ENCODE measurements at places on chromosomes 16 and 17.

DNA sequence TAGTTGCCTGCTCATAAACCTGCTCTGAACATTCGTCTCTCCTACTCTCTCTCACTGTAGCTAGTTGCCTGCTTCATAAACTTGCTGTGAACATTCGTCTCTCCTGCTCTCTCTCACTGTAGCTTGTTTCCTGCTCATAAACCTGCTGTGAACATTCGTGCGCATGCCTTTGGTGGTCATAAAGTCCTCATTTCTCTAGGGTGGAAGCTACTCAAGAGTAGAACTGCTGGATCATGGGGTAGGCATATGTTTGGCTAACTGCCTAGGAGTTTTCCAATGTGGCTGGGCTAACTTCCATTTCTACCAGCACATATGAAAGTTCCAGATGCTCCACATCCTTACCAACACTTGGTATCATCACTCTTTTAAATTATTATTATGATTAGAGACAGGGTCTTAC is 174.6 kb upstream of the RPH3AL start:
- no peak for DNase-seq

GRCh38 chr16:72969812-72970211 is 78.1 kb downstream of the ZFHX3 start:
- no peak for DNase-seq

DNA sequence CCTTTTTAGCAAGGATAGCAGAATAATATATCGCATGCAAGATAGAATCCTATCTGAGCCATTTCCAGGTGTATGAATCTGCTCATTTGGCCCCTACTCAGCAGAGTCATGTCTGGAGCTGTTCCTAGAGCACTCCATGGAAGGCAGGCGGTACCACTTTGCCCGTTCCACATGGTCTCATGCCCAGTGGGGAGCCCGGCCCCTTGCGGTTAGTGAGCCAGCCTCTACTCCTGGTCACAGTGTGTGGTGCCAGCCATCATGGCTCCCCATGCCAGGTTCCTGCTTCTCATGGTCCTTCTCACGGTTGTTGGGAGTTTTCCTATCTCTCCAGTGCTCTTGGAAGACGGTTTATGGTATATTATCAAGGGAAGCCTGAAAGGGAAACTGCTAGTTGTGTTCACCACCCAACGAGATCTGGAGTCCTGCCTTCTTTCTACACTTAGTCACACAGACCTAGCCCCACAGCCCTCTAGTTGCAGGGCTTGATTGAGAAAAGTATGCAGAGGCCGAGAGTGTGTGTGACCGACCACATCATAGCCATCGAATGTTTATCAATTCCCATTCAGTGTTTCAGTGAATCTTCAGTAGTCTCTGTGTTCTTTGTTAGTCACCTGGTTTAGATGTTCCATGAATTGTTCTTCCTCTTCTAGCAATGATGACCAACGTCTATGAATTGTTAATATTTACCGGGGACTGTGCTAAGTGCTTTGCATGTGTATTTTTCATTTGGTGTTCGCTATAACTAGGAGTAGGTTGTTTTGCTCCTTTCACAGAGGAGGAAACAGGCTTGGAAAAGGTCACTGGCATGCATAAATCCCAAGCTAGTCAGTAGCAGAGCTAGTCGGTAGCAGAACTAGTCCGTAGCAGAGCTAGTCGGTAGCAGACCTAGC is 9.6 kb downstream of the JPT2 start:
- DNase-seq = no peak

DNA sequence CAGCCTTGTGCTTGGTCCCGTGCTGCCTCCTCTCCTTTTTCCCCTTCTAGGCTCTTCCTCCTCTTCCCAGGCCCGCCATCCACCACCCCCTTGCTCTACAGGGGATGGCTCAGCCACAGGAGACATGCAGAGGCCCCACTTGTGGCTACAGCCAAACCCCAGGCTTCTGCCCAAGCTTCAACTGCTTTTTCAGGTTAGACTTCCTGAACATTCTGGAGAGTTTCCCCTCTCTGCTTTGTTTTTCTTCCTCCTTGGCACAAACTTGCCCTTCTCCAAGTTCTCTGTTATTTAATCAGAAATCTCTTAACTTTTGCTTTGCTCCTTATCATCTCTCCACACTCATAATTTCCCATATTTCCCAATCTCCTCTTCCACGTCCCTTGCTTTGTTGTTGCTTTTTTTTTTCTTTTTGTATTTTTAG is 18.3 kb upstream of the HAS3 start:
- DNase-seq = no peak

GRCh38 chr16:17986991-17987390 is 349.5 kb downstream of the NPIPA8 start:
- no peak for DNase-seq

- DNase-seq = no peak
Observed at GRCh38 chr16:18816286-18816685, 14.9 kb upstream of the ARL6IP1 start.

GRCh38 chr16:84209989-84210388 is 19.0 kb downstream of the ADAD2 start:
- no peak for DNase-seq

- DNase-seq = no peak
Observed at GRCh38 chr16:14378131-14378551, 251.9 kb downstream of the PARN start.

GRCh38 chr16:71473891-71474290 is 11.8 kb upstream of the ZNF23 start:
- no peak for DNase-seq

DNA sequence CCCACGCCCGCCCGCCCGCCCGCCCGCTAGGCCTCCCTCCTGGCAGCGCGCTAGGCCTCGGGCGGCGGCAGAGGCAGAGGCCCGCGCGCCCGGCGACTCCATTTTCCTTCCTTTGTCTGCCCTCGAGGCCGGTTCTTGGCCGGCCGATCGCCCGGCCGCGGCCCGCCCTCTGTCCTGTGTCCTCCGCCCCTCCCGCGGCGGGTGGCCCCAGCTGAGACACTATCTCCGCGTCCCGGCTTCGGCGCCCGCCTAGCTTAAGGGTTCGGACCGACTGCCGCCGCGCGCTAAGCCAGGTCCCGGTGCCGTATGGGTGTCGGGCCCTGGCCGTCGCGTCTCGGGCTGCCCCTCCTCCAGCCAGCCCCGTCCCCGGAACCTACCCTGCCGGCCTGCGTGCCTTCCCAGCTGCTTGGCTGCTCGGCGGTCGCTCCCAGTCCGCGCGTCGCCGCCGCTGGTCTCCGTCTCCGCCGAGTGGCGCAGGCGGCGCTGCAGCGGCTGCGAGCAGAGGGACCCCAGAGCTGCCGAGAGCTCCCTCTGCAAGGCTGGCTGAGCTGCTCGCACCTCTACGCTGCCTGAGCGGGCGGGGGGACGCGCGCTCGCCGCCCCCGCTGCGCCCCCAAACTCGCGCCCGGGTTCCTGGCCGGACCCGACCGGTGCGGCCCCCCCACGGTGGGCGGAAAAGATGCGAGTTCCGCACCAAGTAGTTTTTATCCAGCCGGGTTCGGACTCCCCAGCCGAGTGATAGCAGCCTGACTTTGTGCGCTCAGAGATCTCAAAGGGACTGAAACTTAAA is 787 bp downstream of the CTCF start:
- peak; percentile 38 for DNase-seq

- no peak for DNase-seq
Observed at GRCh38 chr17:58279736-58280479, 827 bp downstream of the MPO start.

- DNase-seq = no peak
Observed at GRCh38 chr16:54098247-54098646, 188.3 kb downstream of the IRX3 start.

DNA sequence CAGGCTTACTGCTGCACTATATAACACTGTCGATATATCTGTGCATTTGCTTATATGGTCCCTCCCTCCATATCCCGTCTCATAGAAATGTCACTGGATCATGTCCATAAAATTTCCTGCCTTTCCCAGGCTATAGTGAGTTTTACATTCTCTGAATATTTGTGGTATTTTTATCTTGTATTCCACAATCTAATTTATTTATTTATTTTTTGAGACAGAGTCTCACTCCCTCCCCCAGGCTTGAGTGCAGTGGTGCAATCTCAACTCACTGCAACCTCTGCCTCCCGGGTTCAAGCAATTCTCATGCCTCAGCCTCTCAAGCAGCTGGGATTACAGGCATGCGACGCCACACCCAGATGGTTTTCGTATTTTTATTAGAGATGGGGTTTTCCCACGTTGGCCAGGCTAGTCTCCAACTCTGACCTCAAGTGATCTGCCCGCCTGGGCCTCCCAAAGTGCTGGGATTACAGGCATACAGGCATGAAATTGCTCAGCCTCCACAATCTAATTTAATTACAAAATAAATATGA is 12.9 kb downstream of the TRIM37 start:
- DNase-seq = no peak

DNA sequence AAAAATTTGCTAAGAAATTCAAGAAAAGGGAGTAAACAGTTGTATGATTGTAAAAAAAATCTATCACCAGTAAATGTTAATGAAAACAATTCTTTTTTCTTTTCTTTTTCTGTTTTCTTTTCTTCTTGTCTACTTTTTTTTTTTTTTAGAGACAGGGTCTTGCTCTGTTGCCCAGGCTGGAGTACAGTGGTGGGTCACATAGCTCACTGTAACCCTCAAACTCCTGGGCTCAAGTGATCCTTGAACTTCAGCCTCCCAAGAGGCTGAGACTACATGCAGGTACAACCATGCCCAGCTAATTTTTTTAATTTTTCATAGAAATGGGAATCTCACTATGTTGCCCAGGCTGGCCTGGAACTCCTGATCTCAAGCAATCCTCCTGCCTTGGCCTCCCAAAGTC is 57.2 kb upstream of the SIAH1 start:
- no peak for DNase-seq

GRCh38 chr17:7929158-7930023 is at the start of gene KCNAB3:
Gene KCNAB3 (minus strand): TSS chr17:7929856. CDS start chr17:7929435, 421 bp downstream.
- peak; percentile 33 for DNase-seq

DNA sequence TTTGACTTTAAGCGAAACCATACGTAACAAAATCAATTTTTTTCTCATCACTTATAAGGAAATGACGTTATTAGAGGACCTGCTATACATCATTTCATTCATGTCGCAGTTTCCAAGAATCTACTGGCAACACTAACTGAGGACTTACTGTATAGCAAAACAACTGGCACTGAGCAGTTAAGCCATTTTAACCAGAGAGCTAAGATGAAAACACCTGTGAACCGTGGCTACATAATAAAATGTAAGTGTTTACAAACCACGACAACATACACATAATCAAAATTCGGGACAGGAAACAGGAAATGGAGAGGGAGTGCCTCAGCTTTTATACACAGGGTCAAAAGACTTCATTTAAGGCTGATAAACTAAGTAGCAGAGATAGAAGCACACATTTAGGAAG is 29.5 kb downstream of the METTL16 start:
- no peak for DNase-seq

DNA sequence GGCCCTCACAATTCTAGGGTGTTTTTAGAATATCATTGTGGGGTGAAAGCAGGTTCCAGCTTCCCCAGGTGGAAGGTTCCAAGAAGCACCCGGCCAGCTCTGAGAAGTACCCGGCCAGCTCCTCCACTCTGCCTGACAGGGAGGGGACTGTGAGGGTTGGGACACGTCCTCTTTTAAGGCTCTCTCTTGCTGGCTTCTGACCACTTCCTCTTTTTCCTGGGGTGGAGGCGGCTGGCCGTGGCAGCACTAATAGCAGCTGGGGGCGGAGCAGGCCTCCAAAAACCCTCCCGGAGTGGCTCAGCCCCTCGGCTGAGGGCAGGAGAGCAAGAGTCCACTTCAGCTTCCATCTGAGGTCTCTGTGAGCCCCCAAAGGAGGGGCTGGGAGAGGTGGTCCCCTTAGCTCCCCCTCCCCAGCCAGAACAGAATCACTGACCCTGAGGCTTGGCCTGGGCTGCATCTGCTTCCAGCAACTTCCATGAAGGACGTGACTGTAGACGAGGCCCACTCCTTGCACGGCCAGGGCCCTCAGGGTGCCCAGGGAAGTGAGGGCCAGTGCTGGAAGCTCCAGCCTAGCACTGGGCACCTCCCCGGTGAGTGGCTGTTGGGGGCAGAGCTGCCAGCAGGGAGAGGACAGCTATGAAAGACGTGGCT is 26.7 kb upstream of the PLCG2 start:
- no peak for DNase-seq

DNA sequence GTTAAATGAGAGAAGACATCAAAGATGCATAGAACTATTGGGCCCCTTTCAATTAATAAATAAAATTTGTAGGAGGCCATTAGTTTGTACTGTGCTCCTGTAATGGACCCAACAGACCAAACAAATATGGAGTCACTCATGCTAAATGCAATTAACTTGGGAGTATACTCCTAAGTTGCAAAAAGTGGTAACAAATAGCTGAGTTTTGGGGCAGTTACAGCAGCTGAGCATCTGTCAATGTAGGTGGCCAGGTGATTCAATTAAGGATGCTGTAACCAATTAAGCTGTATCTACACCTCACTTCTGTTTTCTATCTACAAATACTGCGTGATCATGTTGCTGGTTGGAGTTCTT is 34.9 kb downstream of the WNT9B start:
- DNase-seq = no peak

DNA sequence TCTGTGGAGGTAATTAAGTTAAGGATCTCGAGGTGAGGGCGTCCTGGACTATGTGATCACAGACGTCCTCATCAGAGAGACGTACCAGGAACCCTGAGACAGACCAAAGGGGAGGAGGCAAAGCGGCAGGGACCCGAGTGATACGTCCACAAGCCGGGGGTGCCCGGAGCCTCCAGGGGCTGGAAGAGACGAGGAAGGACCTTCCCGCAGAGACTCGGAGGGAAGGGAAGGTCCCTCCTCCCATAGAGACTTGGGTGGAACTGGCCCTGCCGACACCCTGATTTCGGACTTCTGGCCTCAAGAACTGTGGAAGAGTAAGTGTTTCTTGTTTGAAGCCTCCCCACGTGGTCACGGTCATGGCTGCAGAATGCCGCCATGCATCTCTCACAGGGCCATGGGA is 30.8 kb downstream of the LMF1 start:
- DNase-seq = no peak

GRCh38 chr16:1696863-1697262 is 9.1 kb upstream of the MAPK8IP3 start:
- DNase-seq = no peak

DNA sequence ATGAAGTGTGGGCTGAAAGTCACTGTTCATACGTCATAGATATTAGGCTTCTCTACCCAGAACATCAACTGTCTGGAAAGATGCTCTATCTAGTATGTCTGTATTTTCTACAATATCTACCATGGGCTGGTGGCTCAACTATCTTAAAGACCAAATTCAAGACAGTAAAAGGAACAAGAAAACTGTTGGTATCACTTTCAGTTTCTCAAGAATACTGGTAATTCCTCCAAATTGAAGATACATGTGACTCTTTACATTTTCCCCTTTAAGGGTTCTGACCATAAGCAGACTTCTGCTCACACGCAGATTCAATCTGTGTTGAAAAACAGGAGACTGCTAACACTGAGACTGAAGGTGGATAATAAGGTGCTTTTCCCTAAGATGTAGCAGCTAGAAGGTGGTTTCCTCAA is 24.2 kb downstream of the XPO6 start:
- DNase-seq = no peak

GRCh38 chr17:39194985-39195524 is 2.4 kb downstream of the CACNB1 start:
- no peak for DNase-seq

- DNase-seq = no peak
Observed at GRCh38 chr17:81187120-81187519, 21.1 kb upstream of the AATK start.

- DNase-seq = no peak
Observed at GRCh38 chr17:8776881-8777280, 18.5 kb upstream of the SPDYE4 start.
